ENCODE measurements at places on chromosomes 3 and 15.

GRCh38 chr15:39997639-39998038, 41.3 kb downstream of the SRP14 start:
- no peak for DNase-seq

DNA sequence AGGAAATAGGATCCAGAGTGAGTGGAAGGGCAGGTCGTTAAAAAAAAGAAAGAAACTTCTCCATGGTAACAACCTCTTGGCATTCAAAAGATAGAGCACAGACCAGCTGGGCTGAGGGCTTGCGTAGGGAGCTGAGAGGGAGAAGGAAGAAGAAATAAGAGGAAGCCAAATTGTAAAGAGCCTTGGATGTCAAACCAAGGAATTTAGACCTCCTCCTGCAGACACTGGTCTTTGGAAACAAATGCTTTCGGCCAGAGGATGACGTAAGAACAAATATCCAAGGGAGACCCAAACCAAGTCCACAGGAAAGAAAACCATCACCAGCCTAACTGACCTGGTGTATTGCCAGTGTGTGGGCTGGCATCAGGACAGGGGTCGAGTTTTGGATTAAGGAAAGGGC, 155.2 kb downstream of the UACA start:
- DNase-seq = peak; percentile 27

DNA sequence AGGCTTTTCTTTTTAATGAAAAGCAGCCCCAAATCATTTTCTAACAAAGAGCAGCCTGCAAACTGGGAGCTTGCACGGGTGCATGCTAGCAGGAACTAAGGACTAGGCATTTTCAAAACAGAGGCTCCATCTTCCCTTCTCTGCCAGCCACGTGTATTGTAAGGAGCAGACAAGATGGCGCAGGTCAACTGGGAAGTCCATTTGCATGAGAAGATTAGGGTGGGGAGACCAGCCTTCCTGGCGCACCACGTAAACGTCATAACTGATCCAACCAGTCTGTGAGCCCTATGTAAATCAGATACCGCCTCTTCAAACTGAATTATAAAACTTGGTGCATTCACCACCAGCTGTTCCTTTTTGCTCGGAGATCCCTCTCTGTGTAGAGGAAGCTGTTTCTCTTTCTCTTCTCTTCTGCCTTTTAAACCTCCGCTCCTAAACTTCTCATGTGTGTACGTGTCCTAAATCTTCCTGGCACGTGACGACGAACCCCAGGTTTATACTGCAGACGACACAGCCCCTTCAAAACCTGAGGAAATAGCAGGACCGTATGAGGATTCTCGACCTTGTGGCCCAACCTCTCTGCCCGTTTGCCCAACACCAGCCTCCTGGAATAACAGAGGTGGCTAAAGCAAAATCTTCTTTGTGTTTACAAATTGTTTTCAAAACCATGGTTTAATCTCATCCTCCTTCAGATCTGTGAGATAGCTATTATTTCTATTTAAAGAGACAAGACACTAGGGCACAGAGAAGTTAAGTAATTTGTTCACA, 26.4 kb upstream of the SLC30A4 start:
- DNase-seq = no peak

DNA sequence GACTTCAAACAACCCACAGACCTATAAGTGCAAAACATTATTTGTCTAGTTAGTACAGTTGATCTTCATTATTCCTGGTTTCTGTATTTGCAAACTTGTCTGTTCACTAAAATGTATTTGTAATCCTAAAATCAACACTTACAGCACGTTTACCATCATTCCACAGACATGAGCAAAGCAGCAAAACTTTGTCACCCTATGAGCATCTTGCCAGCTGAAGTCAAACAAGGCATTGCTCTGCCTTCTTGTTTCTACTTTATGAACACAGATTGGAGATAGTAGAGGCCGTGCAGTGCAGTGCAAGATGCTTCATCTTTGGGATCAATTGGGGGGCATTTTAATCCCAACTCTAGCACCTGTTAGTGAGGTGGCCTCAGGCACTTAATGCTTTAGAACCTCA, 202.1 kb downstream of the NLGN1 start:
- peak; percentile 21 for DNase-seq

GRCh38 chr3:52350416-52350815, 34.3 kb downstream of the DNAH1 start:
- no peak for DNase-seq

GRCh38 chr15:89812847-89813320, 1.8 kb downstream of the ANPEP start:
- DNase-seq = no peak

DNA sequence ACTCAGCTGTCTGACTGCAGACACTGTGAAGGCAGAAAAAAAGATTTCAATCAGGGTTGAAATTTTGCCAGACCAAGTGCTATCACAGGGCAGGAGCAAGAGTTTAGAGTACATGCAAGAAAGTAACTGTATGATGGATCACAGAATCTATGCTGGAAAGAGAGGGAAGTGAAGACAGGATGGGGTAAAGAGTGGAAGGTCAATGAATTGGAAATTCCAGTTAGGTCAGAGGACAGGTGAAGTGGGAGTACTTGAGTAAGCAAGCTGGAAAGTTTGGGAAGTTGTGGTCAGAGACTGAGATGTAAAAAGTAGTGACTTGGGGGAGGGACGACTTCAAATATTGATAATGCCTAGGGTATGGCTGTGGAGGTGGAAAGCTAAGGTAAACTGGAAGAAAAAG, 7.2 kb downstream of the SPG11 start:
- no peak for DNase-seq

- DNase-seq = peak; percentile 67
These were observed 105.0 kb downstream of the FHIT start for GRCh38 chr3:61146010-61146890.

- no peak for DNase-seq
These were observed 177.1 kb upstream of the FEZF2 start for GRCh38 chr3:62550439-62550838.

DNA sequence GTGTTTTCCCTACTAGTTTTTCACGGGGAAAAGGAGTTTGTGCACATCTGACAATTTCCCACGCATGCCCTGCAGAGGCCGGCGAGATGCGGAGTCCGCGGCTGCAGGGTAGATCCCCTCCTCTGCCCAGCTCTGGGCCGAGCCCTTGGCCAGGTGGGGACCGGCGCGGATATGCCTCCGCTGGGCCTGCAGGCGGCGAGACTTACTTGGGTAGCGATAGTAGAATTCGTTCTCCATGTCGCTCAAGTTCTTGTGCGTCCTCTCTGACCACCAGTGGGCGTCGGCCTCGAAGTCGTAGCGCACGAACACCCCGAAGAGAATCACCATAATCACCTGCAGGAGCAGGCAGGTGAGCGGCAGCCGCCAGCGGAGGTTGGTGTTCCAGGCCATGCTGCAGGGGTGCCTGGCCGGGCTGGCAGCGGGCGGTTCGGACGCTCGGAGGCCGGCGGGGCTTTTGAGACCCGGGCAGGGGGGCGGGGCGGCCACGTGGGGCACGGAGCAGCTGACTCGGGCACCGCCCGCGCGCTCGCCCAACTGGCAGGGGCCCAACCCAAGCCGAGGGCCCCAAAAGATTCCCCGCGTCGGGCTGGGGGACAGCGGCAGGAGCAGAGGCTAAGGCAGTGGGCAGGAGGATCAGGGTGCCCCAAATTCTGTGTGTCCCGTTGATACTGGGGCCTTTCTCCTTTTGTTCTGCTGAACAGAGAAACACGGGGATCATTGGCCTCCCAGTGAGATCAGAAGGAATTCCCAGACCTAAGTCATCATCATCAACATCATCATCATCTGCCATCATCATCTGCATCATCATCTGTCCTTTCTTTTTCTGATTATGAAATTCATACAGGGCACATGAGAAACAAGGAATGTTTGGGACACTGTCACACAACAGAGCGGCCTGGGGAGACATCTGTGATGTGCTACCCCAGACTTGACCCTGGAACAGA, at the start of gene RHCG:
Gene RHCG (minus strand): TSS at position 429 of the 944 bp plus-strand sequence. CDS start 39 bp downstream, at position 390.
- DNase-seq = no peak

DNA sequence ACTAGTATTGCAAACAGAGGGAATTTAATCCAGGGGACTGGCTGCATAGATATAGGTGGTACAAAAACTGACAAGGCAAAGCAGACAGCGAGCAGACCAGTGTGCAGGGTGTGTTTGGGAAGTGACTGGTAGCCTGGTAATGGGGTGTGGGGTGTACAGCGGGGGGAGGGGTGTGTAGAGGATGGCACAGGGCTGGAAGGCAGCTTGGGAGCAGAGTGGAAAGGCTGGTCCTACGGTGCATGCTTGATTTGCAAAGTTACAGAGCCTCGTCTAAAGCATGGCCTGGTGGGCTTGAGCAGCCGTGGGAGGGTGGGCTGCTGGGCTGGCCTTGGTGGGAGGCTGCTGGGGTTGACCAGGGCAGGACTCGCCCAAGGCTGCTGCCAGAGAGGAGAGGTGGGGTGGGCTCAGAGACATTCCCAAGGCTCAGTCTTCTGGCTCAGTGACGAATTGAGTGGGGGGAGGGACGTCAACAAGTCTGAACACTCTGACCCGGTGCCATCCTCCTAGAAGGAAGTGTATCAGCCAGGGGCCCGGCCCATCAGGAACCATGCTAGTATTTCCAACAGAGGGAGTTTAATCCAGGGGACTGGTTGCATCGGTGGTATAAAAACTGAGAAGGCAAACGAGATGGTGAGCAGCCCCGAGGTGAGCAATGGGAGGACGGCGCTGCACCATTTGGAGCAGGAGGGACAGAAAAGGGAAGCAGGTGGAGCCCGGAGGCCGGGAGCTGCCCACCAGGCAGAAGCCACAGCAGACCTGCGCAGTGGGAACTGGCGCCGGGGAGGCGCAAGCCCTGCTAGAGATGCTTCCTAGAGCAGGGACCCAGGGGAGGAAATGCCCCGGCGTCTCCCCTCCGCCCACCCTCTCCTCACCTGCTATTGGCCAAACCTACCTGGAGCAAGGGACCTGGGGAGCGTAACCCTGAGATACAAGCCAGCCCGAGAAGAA, 29.2 kb downstream of the CPN2 start:
- no peak for DNase-seq

- DNase-seq = peak; percentile 18
These were observed 148.5 kb downstream of the OSBPL10 start for GRCh38 chr3:31832551-31832950.

- DNase-seq = no peak
These were observed 76.1 kb upstream of the CMSS1 start for GRCh38 chr3:99741588-99741987.

DNA sequence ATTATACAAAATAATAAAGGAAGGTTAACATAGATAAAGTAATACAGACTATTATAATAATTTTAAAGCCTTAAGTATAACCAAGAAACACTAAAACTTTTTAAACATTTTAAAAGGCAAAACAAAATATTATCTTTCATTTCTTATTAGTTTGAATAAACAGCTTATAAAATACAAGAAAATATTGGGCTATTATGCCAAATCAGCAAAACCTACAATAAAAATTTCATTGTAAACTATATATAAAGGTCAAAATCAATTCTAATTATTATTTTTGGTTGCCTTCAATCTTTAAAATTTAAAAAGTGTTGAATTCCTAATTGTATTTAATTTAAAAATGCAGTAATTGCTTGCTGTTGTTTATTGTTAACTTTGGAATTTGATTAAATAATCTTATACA, 430.0 kb downstream of the ROBO1 start:
- no peak for DNase-seq

GRCh38 chr15:98764291-98764690, 116.0 kb downstream of the IGF1R start:
- DNase-seq = peak; percentile 51

GRCh38 chr3:134136604-134137003, 106.9 kb upstream of the SLCO2A1 start:
- no peak for DNase-seq

DNA sequence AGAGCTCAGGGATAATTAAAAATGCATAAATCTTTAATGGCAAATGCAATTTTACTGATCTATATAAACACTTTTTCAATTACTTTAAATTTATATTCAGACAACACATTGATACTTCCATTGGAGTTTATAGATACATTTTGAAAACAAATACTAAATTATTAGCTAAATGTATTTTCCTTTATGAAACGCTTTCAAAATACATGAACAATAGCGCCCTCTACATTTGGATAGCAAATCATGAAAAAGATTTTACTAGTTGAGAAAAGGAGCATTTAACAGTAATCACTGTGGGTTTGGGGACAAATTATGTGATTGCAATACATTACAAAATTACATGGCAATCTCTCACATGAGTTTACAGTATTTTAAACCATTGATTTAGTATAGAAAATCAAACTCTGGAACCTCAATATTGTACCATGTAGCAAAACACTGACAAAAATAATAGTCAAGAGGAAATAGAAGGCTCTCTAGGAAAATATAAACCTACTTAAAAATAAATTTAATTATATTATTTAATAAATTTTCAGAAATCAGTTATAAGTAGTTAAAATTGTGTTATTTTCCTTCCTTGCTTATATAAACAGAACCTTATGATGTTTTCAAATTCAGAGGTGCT, 207.9 kb downstream of the ZIC1 start:
- DNase-seq = no peak

GRCh38 chr3:32819551-32820348, 2.0 kb downstream of the TRIM71 start:
- DNase-seq = no peak

DNA sequence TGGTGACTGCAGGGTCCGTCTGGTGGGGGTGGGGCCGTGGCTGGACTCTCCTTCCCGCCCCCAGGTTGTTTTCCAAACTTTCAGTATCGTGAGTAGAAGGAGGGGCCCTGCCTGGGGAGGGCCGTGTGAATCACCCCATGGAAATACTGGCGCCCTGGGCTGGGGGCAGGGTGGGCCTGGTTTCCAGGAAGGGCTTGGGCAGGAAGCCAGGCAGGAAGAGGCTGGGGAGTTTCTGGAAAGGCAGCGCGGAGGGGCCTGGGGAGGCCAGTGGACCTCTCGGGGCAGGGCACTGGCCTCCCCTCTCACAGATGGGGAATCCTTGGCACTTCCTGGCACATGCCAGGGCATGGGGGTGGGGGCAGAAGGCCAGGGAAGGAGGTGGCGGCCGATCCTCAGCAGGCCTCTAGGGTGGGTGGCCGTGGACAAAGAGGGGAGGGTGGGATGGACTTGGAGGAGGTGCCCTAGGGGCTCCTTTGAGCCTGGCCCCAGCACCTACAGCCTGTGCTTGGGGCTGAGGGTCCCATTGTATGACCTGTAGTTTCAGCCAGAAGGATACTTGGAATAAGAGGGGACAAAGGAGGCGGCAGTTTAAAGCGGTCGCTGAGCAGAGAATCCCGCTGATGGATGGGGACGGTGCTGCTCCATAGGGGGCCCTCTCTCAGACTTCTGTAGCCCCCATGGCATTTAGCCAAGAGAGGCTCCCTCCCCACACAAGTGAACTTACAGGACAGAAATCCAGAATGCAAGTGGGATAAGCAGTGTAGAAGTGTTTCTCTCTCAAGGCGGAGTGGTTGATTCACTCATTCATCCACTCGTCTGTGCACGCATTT, 56.5 kb upstream of the GATA2 start:
- DNase-seq = peak; percentile 94

GRCh38 chr15:80560601-80561400, 134.3 kb upstream of the ABHD17C start:
- no peak for DNase-seq

DNA sequence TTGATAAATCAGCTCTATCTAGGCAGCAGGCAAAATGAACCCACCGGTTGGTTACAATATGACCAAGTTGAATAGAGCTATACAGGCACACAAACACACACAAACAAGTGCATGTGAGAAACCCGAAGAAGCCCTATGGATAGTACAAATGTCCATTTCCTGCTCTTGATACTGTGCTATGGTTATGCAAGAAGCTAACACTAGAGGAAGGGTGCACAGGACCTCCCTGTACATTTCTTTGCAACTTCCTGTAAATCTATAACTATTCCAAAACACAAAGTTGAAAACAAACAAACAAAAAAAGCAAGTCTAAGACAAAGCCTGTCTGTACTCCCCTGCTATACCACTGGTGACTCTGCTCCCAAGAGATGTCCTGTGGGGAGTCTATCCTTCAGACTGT, 8.2 kb upstream of the FAM240A start:
- DNase-seq = no peak

- no peak for DNase-seq
These were observed 51.9 kb downstream of the GHSR start for GRCh38 chr3:172396400-172396799.
